ENCODE measurements at places on chromosomes 2 and 18. TPM values are rescaled to one million over a fixed set of nuclear protein-coding genes. Genes with fewer than 3 reads are reported as not detected.

Gene CREG2
- total RNA-seq: under 0.01 TPM

Gene SLC66A3
- total RNA-seq: 111 TPM

Gene SERPINB3
- not detected for total RNA-seq

Gene GNAL
- 7.5 TPM for total RNA-seq

Gene ST3GAL5
- total RNA-seq: 20.8 TPM

Gene DSEL
- 14.5 TPM for total RNA-seq

Gene CRYGC
- total RNA-seq: not detected

Gene MGAT4A
- total RNA-seq: 34.4 TPM

Gene SERPINB5
- 17.4 TPM for total RNA-seq

Data from breast epithelium (tissue), 4 donors.